ENCODE measurements at places on chromosomes 1 and 21.

- DNase-seq, result no peak
Measured at GRCh38 chr1:220818421-220819173, 31.9 kb downstream of the MTARC1 start.

DNA sequence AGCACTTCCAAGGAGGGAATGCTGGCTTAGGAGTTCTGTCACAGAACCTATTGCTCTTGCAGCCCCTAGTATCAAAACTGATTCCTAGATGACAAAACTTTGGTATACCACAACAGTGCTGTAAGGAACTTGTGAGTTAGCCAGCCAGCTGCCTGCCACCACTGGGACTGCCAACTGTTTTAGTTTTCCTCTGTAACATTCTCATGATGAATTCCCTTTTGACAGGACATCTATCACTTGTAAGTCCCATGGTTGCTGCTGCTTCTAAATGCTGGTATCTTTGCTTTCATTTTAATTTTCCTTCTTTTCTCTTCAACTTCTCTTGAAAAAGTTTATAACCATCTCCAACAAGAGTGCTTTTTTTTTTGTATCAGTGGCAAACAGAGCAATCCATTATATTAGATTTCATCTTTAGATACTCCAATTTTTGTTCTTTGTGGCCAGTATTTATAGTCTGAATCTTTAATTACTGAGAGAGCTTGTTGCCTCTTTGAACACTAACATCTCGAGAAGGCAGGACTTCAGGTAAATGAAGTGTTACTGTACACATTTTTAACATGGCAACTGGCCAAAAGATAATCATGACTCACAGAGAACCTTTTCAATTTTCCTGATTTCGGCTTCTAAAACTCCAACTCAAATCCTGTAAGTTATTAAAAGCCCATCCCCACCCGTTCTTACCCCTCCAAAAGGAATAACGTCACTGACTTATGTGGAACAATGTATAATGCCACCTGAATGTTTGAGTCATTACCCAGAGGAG, 19.8 kb downstream of the DBT start:
- no peak for DNase-seq

- peak; percentile 92 for DNase-seq
Measured at GRCh38 chr1:2642560-2643413, 10.0 kb upstream of the MMEL1 start.

DNA sequence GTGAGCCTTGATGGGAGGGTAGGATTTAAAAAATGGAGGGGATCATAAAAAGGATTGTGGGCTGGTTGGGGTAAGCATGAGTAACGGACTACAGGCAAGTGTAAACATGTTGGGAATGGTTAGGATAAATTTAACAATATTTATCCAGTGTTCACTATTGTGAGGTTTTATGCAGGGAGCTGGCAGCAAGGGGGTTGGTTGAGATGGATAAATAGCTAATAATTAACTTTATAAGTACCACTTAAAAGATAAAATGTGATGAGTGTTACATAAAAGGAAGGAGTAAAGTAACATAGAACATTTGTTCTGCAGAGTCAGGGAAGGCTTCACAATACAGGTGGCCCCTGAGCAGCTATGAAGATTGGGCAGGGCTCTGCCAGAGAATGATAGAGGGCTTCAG, 109.0 kb downstream of the NGF start:
- DNase-seq, result no peak

DNA sequence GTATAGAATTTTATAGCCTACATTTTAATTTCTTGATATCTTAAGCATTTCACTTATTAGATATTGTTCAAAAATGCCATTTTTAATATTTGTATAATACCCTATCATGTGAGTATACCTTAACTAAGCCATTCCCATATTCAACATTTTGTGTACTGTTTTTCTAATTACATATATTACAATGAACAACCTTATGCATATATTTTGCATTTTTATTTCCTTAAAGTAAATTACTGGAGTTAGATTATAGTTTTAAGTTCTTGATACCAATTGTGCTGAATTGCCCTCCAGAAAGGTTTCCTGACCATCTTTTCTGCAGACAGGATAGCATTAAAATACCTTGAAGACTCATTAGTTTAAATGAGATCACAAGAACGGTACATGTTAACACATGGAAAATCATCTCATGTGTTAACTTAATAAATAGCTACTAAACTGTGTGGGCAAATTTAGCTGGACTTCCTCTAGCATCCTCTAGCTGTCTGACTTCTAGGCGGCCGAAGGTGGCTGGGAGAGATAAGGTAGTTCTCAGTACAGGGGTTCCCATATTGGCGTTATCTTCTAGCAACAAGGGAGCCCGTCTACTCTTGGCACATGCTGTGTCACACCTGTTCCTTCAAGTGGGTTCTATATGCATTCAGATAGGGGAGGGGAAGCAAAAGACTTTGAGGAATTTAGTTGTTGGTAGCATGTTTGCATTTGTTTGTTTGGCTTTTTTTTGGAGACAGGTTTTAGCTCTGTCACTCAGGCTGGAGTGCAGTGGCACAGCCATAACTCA, 8.9 kb downstream of the DCLRE1B start:
- no peak for DNase-seq

DNA sequence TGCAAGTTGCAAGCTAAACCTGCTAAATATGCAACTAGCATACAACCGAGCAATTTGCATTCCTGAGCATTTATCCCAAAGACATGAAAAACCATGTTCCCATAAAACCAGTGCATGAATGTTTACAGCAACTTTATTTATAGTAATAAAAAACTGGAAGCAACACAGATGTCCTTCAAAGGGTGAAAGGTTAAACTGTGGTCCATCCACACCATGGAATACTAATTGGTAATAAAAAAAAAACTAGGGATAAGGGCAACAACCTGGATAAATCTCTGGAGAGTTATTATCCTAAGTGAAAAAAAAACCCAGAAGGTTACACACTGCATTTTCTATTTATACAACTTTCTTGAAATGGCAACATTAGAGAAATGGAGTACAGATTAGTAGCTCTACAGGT, 474.1 kb downstream of the SMYD3 start:
- DNase-seq, result no peak

- DNase-seq, result no peak
Measured at GRCh38 chr21:15279482-15279881, 214.7 kb upstream of the NRIP1 start.

- DNase-seq, result no peak
Measured at GRCh38 chr1:182910143-182910542, 42.8 kb downstream of the SHCBP1L start.

DNA sequence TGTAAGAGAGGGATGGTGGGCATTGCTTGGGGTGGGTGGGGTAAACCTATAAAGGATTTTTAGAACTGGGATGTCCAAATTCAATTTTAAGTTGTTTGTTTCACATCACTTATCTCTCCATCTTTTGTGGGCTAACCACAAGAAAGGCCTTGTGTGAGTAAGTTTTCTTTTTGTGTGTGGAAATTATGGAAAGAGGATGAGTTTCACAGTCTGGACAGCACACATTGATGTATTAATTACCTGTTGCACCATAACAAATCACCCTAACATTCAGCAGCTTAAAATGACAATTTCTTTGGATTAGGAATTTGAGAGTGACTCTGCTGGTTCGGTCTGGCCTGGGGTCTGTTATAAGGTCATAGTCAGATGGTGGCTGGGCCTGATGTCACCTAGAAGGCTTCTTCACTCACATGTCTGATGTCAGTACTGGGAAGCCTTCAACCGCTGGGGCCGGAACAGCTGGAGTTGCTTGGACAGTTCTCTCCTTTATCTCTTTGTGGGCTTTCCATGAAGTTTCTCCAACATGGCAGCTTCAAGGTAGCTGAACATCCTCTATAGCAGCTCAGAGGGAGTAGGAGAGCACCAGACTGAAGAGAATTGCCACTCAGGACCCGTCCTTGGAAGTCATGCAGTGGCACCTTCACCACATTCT, 2.0 kb upstream of the COL9A2 start:
- no peak for DNase-seq

- DNase-seq, result peak; percentile 52
Measured at GRCh38 chr21:44537930-44538911, 1.8 kb downstream of the KRTAP10-1 start.

DNA sequence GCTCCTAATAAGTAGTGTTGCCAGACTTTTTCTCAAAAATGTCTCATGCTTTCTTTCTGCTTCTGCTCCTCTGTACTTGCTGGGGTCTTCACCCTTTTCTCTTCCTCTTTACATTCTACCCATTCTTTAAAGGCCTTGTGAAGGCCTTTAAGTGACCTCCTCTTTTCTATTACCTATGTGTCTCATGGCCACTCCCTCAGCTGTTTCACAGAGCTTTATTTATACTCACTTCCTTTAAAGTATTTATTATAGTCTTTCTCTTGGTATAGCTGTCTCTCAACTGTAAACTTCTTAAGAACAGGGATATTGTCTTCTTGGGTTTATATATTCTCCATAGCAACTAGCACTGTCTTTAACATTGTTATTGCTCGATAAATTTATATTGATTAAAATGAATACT, 792 bp downstream of the GOLPH3L start:
- DNase-seq, result no peak

DNA sequence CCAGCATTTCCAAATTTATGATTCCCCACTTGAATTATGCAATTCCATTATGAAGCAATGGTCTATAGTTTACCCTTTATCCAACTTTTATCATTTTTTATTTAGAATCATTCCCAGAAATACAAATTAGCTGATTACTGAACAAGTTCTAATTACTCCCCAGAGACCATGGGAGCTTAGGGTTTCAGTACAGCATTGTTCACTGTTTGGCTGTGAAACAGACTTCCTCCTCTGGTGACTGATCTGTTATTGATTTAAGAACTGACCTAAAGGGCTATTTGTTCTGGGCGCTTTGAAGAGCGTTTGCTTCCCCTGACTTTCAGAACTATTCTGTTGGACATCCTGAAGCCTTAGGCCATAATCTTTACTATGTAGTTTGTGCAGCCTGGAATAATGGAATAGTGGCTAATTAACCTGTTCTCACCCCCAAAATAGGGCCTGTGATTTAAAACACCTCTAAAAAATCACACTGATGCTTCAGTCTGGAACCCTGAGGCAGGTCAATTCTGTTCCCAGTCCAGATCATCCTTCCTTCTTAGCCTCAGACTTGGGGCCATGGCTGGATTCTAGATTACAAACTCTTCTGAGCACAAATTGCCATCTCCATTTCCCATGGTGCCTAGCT, 58.7 kb downstream of the ALG14 start:
- DNase-seq, result no peak

DNA sequence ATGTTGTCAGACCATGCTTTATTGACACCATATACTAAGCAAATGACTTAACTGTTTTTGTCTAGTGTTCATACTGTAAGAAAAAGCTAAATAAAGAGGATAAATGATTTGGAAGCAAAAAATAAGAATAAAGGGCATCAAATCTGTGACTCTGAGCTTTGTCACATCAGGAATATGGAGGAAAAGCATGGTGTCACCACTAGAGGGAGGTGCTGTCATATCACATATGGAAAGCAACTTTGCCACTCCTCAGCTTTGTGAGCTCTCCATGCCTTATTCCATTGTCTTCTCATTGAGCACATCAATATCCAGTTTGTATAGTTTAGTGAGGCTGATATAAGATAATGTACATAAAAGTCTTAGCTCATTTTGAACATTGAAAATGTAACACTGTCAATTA, 20.8 kb upstream of the GBP1 start:
- DNase-seq, result no peak

- no peak for DNase-seq
Measured at GRCh38 chr1:28241638-28242241, 5.8 kb downstream of the ATP5IF1 start.

DNA sequence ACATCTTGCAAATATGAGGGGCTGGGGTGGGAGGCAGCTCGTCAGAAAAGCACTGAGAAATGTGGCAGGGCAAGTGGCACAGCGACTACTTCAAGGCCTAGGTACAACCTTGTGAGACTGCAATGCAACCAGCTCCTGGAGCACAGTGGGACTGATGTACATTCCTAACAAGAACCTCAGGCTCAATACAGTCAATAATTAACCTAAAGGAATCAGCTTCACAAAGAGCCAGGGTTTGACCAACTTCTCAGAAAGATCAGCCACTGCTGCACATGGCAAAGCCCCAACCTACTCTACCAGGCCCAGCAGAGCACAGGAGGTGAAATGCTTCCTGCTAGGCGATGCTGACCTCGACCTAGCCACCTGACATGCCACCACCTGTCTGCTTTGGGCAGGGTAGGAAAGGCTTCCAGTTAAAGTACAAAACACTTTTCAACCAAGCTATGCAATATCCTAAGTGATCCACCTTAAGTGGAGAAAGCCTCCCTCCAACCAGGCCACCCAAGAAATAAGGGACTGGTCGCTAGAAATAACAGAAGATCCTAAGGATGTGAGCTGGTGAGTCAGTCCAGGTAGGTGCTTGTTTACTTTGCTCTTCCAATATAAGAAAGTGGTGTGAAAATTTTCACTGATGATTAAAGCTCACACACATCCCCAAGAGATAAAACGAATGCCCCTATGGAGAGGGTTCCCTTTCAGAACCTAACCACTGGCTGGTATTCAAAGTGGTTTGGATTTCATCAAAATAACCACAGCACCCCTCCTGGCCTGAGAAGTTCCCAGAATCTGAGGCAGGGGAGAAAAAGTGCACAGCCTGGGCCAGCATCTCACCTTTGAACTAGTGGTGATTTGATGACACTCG, 2.1 kb downstream of the RIPK4 start:
- DNase-seq, result no peak

GRCh38 chr1:76959556-76959955, 92.3 kb downstream of the ST6GALNAC5 start:
- DNase-seq, result no peak

DNA sequence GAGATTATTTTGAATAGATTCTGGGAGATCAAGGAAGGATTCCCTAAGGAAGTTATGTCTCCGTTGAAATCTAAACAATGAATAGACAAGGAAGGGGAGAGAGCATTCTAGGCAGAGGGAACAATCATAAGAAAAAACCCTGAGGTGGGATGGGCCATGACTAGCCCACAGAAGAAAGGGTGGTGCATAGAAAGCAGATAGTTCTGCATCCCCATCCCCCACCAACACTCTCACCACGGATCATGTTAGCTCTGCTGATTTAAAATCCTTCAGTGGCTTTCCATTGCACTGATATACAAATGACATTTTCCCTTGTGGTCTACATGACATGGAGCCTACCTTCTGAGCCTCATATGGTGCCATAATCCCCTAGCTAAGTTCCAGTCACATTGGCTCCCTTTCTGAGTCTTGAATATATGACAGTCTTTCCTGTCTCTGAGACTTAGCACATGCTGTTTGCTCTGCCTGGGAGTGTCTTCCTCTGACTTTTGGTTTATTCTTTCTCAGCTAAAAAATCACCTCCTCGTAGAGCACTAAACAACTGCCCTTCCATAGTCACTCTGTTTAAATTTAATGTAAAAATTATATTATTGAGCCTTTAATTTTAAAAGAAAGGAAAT, 15.2 kb downstream of the SCMH1 start:
- DNase-seq, result no peak

- no peak for DNase-seq
Measured at GRCh38 chr1:185208626-185209180, 51.7 kb downstream of the SWT1 start.

GRCh38 chr1:25906644-25907300, 553 bp upstream of the STMN1 start:
- no peak for DNase-seq

GRCh38 chr1:9235096-9235459, 504 bp downstream of the H6PD start:
- DNase-seq, result peak; percentile 81

- no peak for DNase-seq
Measured at GRCh38 chr1:152449661-152450060, 35.6 kb upstream of the CRNN start.

- no peak for DNase-seq
Measured at GRCh38 chr1:114345930-114346479, 165.0 kb downstream of the TRIM33 start.

- no peak for DNase-seq
Measured at GRCh38 chr1:10962483-10962882, 50.0 kb upstream of the TARDBP start.

All from coronary artery (tissue), 2 donors.